ENCODE measurements at places on chromosomes 6 and 20. TPM values are rescaled to one million over a fixed set of nuclear protein-coding genes. Genes with fewer than 3 reads are reported as not detected.

SRPK1 gene
- 10.6 TPM for polyA plus RNA-seq

RAET1L gene
- polyA plus RNA-seq, result not detected

GRCh38 chr6:143125864-143126573 lies 65.3 kb downstream of the AIG1 start:
- no peaks in the 10 kb centered on the region for H3K36me3 ChIP-seq
- H3K27me3 ChIP-seq, result no peaks in the 10 kb centered on the region
- H3K4me3 ChIP-seq, result no peak overlapping the region
- H3K4me1 ChIP-seq, result peaks cover 3% of the 10 kb centered on the region
- no peak overlapping the region for H3K27ac ChIP-seq

BEND3 gene
- polyA plus RNA-seq, result 1.0 TPM

DNA sequence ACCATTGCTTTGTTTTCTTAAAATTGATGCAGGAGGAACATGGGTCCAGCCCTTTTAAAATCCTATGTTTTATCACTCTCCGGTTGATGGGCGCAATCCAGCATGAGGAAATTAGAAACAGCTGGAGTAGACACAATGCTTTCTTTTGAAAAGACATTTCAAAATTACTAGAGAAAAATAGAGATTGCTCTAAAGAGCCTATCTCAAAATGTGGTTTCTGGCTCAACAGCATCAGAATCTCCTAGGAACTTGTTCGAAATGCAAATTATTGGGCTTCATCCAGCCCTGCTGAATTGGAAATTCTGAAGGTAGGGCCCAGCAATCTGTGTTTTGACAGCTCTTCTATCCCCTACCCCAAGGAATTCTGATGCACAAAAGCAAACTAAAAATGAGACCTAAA lies 190.8 kb upstream of the BMP2 start:
- H3K36me3 ChIP-seq, result no peaks in the 10 kb centered on the region
- no peak overlapping the region for H3K27ac ChIP-seq
- DNase-seq, result no peak
- no peaks in the 10 kb centered on the region for H3K27me3 ChIP-seq

- no peaks in the 10 kb centered on the region for H3K27me3 ChIP-seq
- no peaks in the 10 kb centered on the region for H3K36me3 ChIP-seq
- DNase-seq, result no peak
- no peaks in the 10 kb centered on the region for H3K4me1 ChIP-seq
- no peak overlapping the region for H3K4me3 ChIP-seq
- no peak overlapping the region for H3K27ac ChIP-seq
These were observed 32.5 kb downstream of the VSTM2L start for GRCh38 chr20:37935435-37935834.

DNA sequence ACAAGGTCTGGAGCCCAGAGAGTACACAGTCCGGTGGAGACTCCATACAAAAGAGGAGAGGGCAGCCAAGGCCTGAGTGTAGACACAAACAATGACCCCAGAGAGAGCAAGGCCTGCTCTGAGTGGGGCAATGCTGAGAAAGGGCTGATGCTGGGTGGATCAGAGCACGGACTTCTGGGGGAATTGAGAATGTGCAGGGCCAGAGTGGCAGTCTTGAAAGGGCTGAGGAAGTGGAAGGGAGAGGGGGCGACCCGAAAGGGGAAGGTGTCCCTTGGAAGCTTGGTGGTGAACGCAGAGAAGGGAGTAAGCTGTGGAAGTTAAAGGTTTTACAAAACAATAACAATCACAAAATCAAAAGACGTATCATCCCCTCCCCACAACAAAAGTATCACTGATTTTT lies 12.0 kb upstream of the GRM4 start:
- peak; percentile 3 for DNase-seq
- no peak overlapping the region for H3K27ac ChIP-seq
- no peaks in the 10 kb centered on the region for H3K36me3 ChIP-seq
- no peak overlapping the region for H3K4me3 ChIP-seq
- H3K4me1 ChIP-seq, result peaks cover 2% of the 10 kb centered on the region

DNA sequence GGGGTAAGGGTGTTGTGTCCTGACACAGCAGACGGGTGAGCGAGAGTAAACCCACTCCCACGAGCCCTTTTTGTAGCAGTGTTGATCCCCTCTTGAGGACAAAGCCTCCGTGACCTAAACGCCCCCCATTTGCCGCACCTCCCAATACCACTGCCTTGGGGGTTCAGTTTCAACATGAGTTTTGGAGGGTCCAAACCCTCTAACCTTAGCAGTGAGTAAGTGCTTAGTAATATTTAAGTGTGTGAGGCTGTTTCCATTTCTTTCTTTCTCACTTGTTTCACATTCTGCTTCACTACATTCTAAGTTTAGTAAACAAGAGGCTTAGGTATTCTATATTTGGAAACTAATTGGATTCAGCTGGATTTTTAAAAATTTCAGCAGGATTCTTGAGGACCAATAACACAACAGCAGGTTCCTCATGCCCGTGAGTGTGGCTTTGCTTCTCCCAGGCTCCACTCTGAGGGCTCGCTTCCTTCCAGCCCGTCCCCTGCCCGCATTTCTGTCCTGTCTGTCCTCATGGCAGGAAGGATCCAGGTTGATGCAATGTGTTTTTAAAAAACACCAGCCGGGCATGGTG lies 41.2 kb downstream of the SNX9 start:
- no peak for DNase-seq
- H3K36me3 ChIP-seq, result no peaks in the 10 kb centered on the region
- no peak overlapping the region for H3K27ac ChIP-seq
- no peak overlapping the region for H3K4me3 ChIP-seq
- no peaks in the 10 kb centered on the region for H3K27me3 ChIP-seq
- H3K4me1 ChIP-seq, result peaks cover 12% of the 10 kb centered on the region

- DNase-seq, result no peak
- no peaks in the 10 kb centered on the region for H3K36me3 ChIP-seq
- no peaks in the 10 kb centered on the region for H3K4me1 ChIP-seq
These were observed 81.7 kb downstream of the PERP start for GRCh38 chr6:138025528-138025978.

GRCh38 chr6:139187489-139187888 lies 52.6 kb downstream of the HECA start:
- no peaks in the 10 kb centered on the region for H3K4me1 ChIP-seq
- H3K36me3 ChIP-seq, result no peaks in the 10 kb centered on the region
- no peak overlapping the region for H3K27ac ChIP-seq
- DNase-seq, result peak; percentile 10
- no peaks in the 10 kb centered on the region for H3K27me3 ChIP-seq

OXT gene
- polyA plus RNA-seq, result not detected
